ENCODE measurements at places on chromosomes 12 and 14.

- no peak for DNase-seq
Measured at GRCh38 chr12:115672086-115672485, 605.4 kb downstream of the MED13L start.

- DNase-seq: peak; percentile 93
Measured at GRCh38 chr12:124466216-124467128, 100.9 kb downstream of the NCOR2 start.

DNA sequence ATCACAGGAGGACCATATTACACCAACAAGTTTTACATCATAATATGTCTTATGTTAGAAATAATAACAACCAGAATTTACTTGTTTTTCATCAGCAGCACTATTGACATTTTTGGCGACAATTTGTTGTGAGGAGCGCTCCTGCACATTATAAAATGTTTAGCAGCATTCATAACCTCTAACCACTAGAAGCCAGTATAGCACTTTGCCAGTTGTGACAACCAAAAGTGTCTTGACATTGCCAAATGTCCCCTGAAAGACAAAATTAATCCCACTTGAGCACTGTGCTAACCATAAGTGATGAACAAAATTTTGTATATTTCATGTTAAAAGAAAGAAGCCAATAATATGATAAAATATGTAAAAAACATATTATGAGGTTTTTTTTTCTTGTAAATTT, 356.9 kb upstream of the LMO3 start:
- DNase-seq: no peak

- peak; percentile 31 for DNase-seq
Measured at GRCh38 chr12:128829861-128830504, 6.2 kb upstream of the SLC15A4 start.

DNA sequence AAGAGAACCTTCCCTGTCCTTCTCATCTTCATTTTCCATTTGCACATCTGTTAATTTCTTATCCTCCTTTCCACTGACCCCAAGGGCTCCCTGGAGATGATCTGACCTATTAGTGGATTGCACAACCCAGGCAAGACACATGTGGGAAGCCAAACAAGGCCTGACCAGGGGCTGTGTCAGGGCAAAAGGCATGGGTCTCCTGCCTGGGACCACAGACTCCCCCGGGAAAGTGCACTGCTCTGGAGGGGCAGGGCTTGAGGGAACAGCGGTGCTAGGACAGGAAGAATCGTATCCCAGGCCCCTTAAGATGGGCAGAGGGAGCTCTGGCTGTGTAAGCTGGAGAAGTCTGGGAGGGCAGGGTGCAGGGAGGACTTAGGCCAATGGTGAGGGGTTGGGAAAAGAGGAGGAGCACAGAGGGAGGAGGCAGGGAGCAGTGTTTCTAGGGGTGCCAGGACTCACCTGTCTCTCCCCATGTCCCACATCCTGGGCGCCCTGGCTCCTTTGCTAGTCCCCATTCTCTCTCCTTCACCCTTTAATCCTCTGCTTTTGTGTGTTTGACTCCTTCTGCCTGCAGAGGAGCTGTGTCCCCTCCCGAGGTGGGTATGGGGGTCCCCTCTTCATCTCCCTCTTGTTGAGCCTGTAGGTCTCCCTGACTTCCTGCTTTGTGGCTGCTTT, 25.3 kb downstream of the PLEKHG3 start:
- no peak for DNase-seq

DNA sequence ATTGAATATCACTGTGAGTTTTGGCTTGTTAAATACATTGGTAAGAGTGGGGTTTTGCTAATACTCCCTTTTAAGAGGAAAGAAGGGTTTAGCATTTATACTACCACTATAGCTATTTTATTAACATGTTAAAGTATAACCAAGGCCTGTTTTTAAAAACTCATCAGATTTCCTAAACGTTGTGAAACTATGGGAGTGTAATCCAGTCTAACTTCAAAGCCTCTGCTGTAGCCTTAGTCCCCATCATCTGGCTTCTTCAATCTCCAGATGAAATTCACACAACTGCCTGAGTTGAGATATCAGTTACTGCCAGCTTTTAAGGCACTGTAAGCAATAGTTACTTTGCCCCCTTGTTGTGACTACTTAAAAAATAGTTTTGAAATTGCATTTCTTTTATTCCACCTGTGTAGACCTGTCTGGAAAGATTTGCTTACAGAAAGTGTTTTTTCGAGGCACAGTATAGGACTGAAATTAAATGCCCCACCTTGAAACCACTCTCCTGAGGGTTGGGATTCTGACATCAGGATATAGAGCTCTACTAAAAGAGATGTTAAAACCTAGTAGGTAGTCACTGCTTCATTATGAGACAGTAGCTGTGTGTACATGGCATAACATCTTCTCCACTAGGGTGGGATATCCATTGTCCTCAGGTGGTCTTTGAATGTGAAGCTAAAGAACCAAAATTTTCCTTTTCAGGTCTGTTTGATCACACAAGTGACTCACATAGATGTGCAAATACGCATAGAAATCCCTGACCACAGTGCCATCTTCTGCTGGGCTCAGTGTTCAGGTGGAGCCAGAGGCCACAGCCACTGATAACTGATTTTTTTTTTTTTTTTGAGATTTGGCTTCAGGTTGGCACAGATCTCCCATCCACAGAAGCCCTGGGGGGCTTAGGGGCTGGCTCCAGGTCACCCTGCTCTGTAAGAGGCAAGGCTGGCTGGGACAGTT, 125.5 kb downstream of the DAAM1 start:
- DNase-seq: no peak

GRCh38 chr14:38490273-38490672, 234.4 kb upstream of the CLEC14A start:
- DNase-seq: no peak

- no peak for DNase-seq
Measured at GRCh38 chr14:52018252-52018651, 28.9 kb downstream of the RTRAF start.

GRCh38 chr14:32940066-32940651, 1.5 kb downstream of the NPAS3 start:
- no peak for DNase-seq

GRCh38 chr12:106342397-106343213, 14.9 kb upstream of the POLR3B start:
- no peak for DNase-seq

DNA sequence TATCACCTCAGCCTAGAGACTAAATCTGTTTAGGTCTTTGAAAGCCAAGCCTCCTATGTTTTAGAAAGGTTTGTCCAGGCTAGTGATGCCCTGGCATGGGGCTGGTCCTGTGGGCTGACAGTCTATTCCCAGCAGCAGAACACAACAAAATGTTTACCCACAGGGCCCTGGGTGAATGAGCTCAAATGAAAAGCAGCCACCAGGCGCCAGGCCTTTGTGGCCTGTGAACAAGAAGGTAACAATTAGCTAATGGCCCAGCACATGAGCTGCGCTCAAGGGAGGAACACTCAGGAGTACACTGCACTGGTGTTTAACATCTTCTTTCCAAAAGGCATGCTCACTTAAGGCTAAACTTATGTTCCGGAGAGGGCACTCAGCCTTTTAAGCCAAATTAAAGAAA, 202.2 kb downstream of the MON2 start:
- no peak for DNase-seq
